MCF 10A (cell line): ENCODE measurements at places on chromosomes 13 and 19. TPM values are rescaled to one million over a fixed set of nuclear protein-coding genes. Genes with fewer than 3 reads are reported as not detected.

DNA sequence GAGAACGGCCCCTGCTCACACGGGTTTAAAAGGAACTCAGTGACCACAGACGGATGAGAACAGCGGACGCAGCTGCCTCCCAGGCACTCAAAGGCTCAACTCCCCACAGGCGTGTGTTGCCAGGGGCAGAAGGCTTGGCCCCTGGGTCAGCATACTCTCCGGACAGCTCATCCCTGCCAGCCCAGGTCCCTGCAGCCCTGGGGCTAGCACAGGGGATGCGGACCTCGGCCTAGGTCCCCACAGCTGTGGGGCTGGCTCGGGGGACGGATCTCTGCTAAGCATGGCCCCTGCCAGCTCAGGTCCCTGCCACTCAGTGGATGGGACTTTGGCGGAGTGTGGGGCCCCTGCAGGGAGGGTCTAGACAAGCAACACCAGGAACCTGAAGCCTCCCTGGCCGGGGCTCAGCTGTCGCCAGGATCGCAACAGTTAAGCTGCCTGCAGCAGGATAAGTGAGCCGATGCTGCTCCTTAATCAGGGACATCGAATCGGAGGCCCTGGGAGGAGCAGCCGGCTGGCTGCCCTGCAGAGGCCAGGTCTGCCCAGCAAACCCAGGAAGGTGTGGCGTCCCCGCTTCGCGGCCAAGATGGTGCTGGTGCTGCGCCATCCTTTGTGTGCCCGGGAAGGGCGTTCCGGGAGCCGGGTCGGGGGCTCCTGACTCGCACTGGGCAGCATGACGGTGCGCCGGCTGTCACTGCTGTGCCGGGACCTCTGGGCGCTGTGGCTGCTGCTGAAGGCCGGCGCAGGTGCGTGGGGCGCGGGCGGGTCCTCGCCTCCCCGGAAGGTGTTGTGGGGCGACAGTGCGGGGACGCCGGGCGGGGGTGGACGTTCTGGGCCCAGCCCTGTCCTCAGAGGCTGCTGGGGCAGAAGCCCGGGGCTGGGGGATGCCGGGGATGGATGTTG, 32.5 kb downstream of the MCF2L start:
- no peak overlapping the region for H3K4me3 ChIP-seq
- no peaks in the 10 kb centered on the region for H3K4me1 ChIP-seq
- no peaks in the 10 kb centered on the region for H3K36me3 ChIP-seq
- H3K27me3 ChIP-seq: peaks cover 28% of the 10 kb centered on the region
- DNase-seq: no peak
- no peak overlapping the region for H3K27ac ChIP-seq

ZNF792 gene
- 0.40 and 1.0 TPM in 2 replicates for total RNA-seq

DNA sequence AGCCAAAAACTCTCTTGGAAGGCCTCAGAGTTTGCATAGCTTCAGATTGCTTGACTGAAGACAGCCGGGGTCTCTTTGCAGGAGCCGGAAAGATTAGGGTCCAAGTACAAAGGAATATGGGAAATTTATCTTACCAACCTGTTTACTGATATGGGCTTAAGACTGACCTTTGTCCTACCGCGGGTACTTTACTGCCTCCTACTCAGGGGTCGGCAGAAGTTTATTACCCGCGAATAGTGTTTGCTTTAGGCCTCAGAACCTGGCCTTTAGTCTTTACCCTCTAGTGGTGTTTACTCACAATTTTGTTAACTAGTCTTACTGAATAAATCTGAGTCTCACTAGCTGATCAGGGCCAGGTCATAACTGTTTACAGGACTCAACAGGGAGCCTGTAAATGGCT, 765.4 kb upstream of the SPRY2 start:
- H3K27me3 ChIP-seq: no peaks in the 10 kb centered on the region
- no peak overlapping the region for H3K27ac ChIP-seq
- H3K4me3 ChIP-seq: no peak overlapping the region
- no peak for DNase-seq
- H3K4me1 ChIP-seq: no peaks in the 10 kb centered on the region
- H3K36me3 ChIP-seq: no peaks in the 10 kb centered on the region

NCR1 gene
- total RNA-seq: not detected in 2 replicates

DNA sequence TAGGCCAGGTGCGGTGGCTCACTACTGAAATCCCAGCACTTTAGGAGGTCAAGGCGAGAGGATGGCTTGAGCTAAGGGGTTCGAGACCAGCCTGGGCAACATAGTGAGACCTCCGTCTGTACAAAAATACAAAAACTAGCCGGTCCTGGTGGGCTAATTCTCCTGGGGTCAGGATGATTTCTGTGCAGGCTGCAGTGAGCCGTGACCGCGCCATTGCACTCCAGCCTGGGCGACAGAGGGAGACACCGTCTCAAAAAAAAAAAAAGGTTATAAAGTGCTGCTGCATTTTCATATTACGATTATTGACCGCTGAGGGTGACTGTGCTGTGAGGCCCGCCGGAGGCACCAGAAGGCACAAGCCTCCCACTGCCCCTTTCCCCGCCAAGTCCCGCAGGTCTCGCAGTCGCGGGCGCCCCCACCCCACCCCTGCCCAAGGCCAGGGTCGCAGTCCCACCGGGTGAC, 477 bp upstream of the PLEKHF1 start:
- H3K27ac ChIP-seq: no peak overlapping the region
- no peaks in the 10 kb centered on the region for H3K27me3 ChIP-seq
- no peak for DNase-seq
